ENCODE measurements at places on chromosomes 13 and 19.

- no peak for DNase-seq
Measured at GRCh38 chr13:97369261-97369893, 64.6 kb upstream of the RAP2A start.

DNA sequence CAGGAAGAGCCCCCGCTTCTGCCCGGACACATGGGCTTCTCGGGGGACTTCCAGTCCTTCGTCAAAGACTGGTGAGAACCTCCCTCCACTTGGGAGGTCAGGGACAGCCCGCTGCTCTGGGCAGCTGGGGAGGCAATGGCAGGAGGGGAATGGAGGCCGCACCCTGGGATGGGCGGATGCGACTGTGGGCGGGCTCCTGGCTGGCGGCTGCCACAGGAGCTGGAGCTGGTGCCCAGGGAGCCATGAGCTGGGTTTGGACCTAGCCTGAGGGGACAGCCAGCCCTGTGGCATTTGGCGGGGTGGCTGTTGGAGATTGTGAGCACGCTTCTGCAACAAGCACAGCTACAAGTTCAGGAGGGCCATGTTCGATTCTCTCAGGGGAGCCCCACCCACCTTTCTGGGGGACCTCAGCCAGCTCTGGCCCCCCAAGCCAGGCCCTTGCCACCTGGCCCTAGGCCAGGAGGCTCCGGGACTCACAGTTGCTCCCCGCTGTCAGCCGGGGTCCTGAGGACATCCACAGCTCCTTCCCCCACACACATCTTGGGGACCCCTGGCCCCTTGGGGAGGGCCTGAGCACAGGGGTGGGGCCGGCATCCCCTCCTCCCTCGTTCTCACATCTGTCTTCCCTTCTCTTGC, 3.0 kb upstream of the TGFBR3L start:
- no peak for DNase-seq

- DNase-seq: no peak
Measured at GRCh38 chr13:49625392-49626079, 2.8 kb upstream of the ARL11 start.

- DNase-seq: no peak
Measured at GRCh38 chr19:29712744-29713516, 2.1 kb downstream of the C19orf12 start.

DNA sequence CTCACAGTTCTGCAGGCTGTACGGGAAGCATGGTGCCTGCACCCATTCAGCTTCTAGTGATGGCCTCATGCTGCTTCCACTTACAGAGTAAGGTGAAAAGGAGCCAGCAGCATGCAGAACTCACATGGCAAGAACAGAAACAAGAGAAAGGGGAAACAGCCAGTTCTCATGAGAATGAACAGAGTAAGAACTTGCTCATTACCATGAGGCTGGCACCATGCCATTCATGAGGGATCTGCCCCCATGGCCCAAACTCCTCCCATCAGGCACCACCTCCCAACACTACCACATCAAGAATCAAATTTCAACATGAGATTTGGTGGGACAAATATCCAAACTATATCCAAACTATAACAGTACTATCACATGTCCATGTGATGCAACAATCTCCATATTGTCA, 72.1 kb downstream of the KATNAL1 start:
- DNase-seq: no peak

- DNase-seq: no peak
Measured at GRCh38 chr19:35349614-35350521, 2.2 kb downstream of the FFAR1 start.

- DNase-seq: no peak
Measured at GRCh38 chr13:32955881-32956594, 60.2 kb upstream of the KL start.

Measured in NCI-H1930 (cell line).